ENCODE measurements at places on chromosomes 3 and 15. TPM values are rescaled to one million over a fixed set of nuclear protein-coding genes. Genes with fewer than 3 reads are reported as not detected.

CIDEC gene
- 29.8 TPM for total RNA-seq

GNAT1 gene
- not detected for total RNA-seq

ASTE1 gene
- total RNA-seq = 4.8 TPM

WDR49 gene
- not detected for total RNA-seq

ZNF621 gene
- total RNA-seq = 7.8 TPM

CRBN gene
- total RNA-seq = 27.2 TPM

KIAA1143 gene
- total RNA-seq = 16.3 TPM

FGF12 gene
- 0.40 TPM for total RNA-seq

MYO5A gene
- total RNA-seq = 21.7 TPM

RNF13 gene
- total RNA-seq = 33.2 TPM

All from A549 treated with ZK216348 at 1 μM for 4 hours (cell line).